ENCODE measurements at places on chromosomes 3 and 15.
A peak's percentile ranks its signal among the peaks of the same experiment; 100 is the strongest.

DNA sequence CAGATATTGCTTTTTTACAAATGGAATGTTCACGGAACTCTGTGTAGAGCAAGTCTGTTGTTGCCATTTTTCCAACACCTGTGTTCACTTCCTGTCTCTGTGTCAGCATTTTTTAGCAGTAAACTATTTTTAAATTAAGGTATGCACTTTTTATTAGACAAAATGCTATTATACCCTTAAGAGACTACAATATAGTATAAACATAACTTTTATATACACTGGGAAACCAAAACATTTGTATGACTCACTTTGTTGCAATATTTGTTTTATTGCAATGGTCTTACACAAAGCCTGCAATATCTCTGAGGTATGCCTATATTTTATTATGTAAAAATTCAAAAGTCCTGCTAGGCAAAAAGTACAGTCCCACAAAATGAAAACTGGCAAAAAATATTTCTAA lies 39.8 kb upstream of the FGF7 start:
- peak; percentile 58 for DNase-seq

GRCh38 chr15:32099097-32099785 lies 68.9 kb downstream of the CHRNA7 start:
- DNase-seq, result no peak

- DNase-seq, result no peak
Measured at GRCh38 chr3:34408088-34408487, 609.7 kb downstream of the PDCD6IP start.

DNA sequence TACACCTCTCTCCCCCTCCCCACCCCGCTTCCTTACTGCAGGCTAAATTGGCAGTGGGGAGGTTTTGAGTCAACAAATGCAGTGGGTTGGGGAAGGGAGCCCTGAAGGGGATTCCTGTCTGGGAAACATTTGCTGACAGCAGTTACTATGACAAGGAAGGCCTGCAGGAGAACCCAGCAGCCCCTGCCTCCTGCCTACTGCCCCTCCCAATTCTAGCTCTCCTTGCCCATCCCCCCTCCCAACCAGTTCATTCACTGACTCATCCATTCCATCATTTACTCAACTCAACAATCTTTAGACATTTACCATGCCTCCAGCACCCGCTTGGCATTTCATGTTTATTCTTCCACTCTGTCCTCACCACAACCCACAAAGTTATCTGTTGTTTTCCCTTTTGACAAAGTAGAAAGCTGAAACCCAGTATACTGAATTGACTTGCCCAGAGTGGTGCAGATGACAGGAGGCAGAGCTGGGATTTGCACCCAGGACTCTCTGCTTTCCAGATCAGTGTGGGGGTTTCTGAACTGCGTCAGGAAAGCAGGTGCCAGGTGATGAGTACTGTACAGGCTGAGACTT lies 75.0 kb downstream of the MAGEF1 start:
- peak; percentile 89 for DNase-seq

DNA sequence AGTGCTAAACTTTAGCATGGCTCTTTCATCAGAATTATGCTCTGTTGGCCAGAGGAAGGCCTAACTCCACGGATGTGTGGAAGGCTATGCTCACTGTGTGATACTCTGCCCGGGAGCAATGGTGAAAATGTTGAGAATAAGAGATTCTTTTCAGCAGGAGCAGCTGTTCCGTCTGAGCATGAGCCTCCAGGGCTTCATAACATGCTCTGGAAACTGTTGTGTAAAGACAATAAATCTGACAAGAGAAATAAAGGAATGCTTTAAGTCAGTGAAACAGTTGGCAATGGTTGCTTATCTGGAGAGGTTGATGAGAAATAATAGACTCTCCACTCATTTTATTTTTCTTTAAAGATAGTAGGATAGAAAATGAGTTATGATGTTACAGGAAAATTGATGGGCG lies 269.8 kb downstream of the DIPK2A start:
- no peak for DNase-seq

GRCh38 chr3:155891321-155891720 lies 20.9 kb downstream of the GMPS start:
- DNase-seq, result peak; percentile 63

DNA sequence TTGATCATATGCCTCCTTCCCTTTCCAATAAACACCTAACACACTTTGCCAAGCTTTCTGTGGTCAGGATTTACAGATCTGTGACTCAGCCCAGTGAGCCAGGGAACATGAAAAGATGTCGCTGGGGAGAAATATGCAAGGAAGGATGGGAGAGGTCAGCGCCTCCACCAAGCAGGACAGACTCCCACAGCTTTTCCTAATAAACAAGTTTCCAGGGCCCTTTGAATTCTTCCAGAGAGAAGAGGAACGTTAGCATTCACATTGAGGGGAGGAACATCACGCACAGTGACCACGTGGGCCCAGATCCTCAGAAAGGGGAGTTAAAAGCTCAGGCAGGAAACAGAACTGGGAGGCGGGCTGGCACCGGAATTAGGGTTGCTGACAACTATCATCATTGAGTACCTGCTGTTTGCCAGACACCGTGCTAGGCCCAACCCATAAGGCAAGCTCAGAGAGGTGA lies 33.3 kb upstream of the MRPS22 start:
- peak; percentile 77 for DNase-seq

GRCh38 chr3:169268286-169268776 lies 395.2 kb downstream of the MECOM start:
- DNase-seq, result no peak

GRCh38 chr3:120596853-120597223 lies 702 bp downstream of the NDUFB4 start:
- DNase-seq, result no peak

- peak; percentile 85 for DNase-seq
Measured at GRCh38 chr3:120153294-120153693, 59.0 kb upstream of the GSK3B start.

- no peak for DNase-seq
Measured at GRCh38 chr3:120147072-120147871, 53.0 kb upstream of the GSK3B start.

DNA sequence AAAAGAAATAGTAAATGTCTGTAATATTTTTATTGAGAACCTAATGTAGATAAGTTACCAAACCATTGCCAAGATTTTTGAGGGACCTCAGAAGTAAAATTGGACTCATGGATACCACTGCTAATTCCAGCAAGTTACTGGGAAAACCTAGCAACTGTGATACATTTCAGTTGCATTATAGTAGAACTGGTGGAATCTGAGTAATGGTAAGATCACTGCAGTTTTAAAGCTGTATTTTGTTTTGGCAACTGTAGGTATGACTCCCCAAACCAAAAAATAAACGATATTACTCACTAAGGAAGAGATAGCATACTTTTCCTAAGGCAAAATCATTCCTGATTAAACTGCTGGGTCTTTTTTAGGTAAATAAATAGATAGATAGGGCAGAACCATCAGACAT lies 54.0 kb downstream of the ARMC8 start:
- peak; percentile 17 for DNase-seq

GRCh38 chr15:68732451-68732850 lies 88.2 kb downstream of the ANP32A start:
- DNase-seq, result no peak

- DNase-seq, result no peak
Measured at GRCh38 chr3:35537265-35537664, 102.1 kb upstream of the ARPP21 start.

DNA sequence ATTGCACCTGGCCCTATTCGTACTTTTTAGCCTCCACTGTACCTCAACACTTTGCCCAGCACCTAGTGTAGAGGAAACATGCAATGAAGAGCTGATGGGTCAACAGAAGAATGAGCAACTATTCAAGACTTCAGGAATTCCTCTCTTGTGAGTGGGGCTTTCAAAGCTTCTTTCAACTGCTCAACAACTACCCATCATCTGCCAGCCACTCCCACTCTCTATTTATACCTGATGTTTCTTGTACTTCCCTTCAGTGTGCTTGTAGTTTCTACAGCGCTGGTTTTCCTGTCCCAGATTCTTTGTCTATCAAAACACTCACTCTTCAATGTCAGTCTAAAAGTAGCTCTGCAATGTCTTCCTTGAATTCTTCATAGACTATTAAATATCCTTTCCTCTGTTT lies 168.3 kb upstream of the LPP start:
- DNase-seq, result peak; percentile 40

- DNase-seq, result peak; percentile 93
Measured at GRCh38 chr3:30752970-30753369, 141.5 kb downstream of the GADL1 start.

GRCh38 chr3:156519758-156520162 lies 35.2 kb downstream of the SSR3 start:
- DNase-seq, result no peak

DNA sequence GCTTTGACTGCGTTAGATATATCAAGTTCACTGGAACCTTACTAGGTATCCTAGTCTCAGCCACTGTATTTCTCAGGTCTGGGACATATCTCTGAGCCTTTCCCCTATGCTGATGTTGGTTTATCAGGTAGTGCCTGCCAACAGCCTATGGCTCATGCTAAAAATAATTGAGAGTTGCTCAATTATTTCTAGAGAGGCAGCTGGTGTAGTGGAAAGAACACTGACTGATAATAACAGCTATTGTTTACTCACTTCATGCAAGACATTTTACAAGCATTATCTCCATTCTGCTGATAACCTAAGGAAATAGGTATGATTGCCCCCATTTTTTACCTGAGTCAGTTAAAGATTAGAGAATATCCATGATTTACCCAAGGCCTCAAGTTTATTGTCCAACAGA lies 231.4 kb downstream of the LRRN1 start:
- no peak for DNase-seq

DNA sequence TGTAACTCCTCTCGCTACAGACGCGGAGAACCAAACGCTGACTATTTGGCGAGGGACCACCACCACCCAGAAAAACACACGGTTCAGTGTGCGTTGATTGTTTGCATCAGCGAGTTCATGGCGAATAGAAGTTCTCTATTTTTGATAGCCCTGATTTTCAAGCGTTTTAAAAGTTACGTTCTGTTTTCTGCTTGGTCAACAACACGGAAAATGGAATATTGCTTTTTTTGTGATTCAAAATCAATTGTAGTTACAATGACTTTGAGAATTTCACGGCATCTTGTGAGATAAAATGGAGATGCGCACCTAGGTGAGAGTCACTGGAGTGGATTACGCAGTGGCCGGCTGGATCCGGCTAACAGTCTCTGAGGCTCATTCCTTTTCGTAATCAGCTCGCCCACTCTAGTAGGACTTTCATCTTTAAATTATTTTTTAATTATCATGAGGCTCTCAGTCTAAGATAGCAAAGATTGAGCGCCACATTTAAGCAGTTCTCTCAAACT lies 54.8 kb downstream of the CCDC54 start:
- DNase-seq, result peak; percentile 38

DNA sequence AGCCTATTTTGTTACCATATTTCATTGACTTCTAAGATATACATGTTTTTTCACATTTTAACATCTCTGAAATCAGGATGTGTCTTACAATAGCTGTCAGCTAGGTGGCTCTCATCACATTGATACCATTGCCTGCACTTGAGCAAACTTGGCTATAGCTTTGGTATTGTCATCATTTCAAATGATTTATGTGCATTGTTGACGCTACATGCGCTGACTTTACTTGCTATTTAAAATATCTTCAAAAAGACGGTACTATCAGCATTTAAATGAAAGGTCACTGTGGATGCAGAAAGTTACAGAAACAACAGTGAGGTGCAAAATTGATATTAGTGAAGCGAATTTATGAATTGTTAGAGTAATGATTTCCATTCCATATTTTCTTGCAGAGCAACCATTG lies 54.0 kb upstream of the ABHD2 start:
- peak; percentile 47 for DNase-seq

DNA sequence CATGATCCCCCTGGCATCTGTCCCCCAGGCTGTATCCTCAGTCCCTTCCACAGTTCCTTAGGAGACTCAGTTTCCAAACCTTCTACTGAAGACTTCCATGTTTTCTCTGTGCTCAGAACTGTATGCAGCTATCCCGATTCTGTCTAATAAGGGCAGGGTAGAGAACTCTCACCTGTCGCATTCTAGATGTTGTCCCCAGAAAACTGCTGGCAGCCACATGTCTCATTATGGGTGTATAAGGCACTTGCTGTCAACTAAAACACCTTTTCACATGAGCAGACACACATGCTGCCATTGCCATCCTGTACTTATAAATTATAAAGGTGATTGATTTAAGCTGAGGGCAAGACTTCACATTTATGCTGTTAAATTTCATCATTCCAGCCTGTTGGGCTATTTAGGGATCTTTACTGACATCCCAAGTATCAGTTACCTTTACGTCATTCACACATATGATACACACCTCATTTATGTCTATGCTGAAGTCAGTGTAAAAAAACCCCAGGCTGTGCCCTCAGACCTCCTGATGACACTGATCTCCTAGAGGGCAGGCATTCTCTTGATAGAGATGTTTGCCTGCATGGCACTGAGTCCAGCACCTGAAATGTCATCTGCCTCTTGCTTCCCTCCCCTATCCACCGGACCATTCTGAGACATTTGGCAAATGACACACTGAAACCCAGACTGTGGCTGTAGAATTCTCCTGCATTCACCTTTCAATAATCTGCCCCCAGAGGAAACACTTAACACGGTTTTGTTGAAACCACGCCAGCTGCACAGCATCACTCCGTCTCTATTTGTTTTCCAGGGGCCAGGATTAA lies 35.8 kb downstream of the BTD start:
- no peak for DNase-seq

GRCh38 chr3:64495781-64496334 lies 191.9 kb downstream of the ADAMTS9 start:
- no peak for DNase-seq

GRCh38 chr3:124846189-124846588 lies 41.0 kb downstream of the ITGB5 start:
- peak; percentile 87 for DNase-seq

Measured in iris pigment epithelial cell (primary cell).